Suprapubic skin (tissue), 4 donors: ENCODE measurements at places on chromosomes 6 and 20. TPM values are rescaled to one million over a fixed set of nuclear protein-coding genes. Genes with fewer than 3 reads are reported as not detected.

Gene TBXT
- total RNA-seq: not detected

DNA sequence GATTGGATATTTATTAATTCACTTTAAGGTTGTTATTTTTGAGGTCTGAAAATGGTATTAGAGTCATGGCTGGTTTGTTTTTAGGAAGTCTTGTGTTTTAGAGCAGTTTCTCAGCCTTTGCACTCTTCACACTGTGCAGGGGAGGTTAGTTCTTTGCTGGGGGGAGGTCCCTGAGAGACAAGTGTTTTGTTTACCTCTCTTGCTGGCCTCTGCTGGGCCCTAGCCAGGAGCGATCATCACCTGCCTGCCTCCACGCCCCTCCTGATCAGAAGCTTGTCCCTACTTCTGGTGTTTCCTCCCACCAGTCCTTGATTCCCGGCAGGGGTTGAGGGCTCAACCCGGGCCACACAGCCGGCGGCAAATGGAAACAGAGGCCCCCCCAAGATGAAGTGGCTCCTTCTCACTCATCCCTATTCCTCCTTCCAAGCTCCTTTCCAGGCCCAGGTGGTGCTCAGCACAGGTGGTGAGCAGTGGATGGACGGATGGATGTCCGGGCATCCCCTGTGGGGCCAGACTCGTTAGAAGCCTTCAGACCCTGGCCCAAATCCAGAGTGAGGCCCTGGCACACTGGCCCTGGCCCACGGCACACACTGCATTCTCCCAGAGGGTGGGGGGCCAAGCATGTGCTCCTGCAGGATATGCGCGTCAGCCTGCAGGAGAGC, 51.3 kb downstream of the GRM4 start:
- no peaks in the 10 kb centered on the region for H3K36me3 ChIP-seq
- H3K4me1 ChIP-seq: peaks cover 6% of the 10 kb centered on the region
- H3K27ac ChIP-seq: no peak overlapping the region
- no peak for DNase-seq
- no peak overlapping the region for H3K4me3 ChIP-seq

GRCh38 chr20:59640267-59640666, 35.9 kb downstream of the PHACTR3 start:
- H3K4me3 ChIP-seq: no peak overlapping the region
- H3K27ac ChIP-seq: no peak overlapping the region
- H3K36me3 ChIP-seq: no peaks in the 10 kb centered on the region
- no peaks in the 10 kb centered on the region for H3K4me1 ChIP-seq
- H3K27me3 ChIP-seq: peaks cover 23% of the 10 kb centered on the region

Gene AGPAT4
- total RNA-seq: 1.7 TPM

Gene RBBP9
- total RNA-seq: 32.9 TPM

Gene TBC1D7
- total RNA-seq: 14.1 TPM

Gene TBC1D20
- total RNA-seq: 54.4 TPM
